AG09309 (cell line): ENCODE measurements at places on chromosomes 1 and 21.

GRCh38 chr1:93004566-93005251 is 43.4 kb upstream of the DIPK1A start:
- DNase-seq: no peak

- DNase-seq: peak; percentile 33
These were observed 10.6 kb downstream of the PTPN22 start for GRCh38 chr1:113860891-113861290.

DNA sequence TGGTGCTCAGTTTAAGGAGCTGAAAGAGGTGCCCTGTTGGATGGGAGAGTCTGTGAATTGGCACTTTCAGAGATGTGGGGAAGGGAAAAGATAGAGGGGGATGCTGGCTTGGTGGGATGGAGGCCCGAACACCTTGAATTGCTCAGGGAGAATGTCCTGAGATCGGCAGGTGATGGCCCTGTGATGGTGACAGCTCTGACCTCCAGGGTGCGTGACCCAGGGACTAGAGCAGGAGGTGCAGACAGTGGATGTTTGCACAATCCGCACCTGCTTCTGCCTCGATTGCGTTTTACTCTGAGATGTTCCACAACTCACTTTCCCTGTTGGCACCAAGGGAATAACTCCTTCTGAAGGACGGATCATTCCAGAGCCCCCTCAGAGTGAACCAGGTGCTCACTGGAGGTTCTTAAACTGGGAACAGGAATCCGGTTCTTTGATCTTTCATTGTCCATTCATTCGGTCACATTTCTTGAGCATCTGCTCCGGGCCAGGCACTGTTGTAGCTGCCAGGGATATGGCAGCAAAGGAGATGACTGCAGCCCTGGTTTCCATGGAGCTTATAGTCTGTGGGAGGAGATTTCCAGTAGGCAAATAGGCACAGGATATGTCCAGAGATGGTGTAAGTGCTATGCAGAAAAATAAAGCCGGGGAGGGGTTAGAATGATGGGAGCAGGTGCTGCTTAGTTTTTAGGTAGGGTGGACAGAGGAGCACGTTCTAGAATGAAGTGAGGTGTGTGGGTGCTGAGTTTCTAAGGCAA is 226.6 kb upstream of the TMEM51 start:
- DNase-seq: no peak

DNA sequence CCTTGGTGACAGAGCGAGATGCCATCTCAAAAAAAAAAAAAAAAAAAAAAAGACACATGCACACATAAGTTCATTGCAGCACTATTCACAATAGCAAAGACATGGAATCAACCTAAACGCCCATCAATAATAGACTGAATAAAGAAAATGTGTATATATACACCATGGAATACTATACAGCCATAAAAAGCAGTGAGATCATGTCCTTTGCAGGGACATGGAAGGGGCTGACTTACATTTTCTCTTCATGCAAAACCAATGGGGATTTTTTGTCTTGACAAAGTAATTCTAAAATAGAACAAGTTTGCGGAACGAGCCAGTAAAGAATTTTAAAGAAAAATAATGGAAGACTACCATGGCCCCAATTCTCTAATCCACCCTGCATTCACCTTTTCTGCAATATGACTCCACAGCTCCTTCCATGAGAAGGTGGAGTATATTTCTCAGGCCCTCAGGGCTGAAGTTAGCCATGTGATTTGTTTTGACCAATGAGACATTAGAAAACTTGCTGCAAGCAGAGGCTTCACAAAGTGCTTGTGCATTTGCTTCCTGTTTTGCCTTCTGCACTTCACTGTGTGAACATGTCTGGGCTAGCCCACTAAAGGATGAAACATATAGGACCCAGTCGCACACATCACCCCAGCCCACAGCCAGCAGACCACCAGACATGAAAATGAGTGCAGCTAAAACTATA is 78.8 kb upstream of the NR5A2 start:
- no peak for DNase-seq

- no peak for DNase-seq
These were observed 23.1 kb upstream of the HFM1 start for GRCh38 chr1:91427741-91428140.

- DNase-seq: no peak
These were observed 16.0 kb downstream of the RAP1GAP start for GRCh38 chr1:21652937-21653743.

DNA sequence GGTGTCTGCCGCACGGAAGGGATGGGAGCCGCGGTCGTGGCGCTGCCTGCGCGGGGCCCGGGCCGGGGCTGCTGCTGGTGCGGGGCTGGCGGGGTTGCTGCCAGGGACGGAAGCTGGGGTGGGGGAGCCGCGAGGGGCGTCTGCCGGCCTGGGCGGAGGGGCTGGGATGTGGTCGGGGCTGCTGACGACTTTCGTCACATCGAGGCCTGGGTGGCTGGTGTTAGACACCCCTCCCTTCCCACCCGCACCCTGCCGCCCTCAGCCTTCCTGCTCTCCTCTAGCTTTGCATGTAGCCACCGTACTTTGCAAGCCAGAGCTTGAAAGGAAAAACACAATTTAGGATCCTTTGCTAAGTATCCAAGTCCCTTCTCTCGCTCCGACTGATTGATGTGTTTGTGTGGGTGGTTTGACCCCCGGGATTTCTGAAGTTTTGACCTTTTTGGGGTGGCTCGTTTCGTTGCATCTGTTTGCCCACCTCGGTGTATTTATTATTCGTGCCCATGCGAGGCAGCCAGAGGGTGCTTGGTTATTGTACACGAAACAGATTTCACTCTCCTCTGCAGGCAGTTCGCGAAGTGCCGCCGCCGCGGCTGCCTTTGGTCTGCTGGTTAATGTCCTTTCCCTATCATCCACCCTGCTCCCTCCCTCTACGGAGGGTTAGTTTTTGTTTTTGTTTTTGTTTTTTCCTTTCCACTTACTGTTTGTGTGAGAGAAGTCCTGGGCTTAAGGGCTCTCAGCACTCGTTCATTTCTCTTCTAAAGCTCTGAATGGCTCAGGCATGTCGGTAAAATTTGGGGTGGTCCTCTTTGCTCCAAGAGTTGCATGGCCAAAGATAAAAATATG is 868 bp downstream of the C1orf21 start:
- DNase-seq: no peak

GRCh38 chr1:154861607-154862094 is 8.4 kb downstream of the KCNN3 start:
- no peak for DNase-seq

DNA sequence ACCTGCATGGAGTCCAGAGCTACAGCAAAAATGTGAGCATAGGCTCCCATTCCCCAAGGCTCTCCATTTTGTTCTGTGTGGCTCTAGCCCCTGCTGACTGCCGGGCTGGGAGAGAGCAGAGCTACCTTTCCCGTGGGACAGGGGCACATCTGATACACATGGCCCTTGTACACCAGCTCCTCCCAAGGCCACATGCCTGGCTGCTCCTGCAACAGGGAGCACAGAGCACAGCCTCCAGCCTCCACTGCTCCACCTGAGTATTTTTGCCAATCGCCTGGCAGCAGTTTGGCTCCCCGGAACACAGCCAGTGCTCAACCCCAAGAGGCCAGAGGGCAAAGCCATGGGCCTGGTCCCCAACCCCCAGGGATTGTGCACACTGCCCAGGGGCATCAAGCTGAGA is 146.5 kb downstream of the CHD1L start:
- DNase-seq: no peak

DNA sequence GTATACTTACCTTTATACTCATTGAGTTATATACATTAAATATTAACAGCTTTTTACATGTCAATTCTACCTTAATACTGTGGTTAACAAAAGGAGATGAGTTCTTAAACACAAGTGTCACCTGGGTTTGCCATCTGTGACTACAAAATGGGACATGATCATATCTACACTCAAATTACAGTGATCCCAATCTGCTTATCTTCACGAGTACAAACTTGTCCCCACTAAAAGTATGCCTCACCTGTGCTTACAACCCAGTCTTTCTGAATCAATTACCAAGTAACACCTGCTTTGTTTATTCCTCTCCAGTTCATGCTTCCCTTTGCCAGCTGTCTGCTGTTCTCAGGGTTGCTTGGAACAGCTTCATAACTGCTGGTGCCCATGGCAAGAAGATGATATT is 8.8 kb downstream of the CD1E start:
- DNase-seq: no peak

DNA sequence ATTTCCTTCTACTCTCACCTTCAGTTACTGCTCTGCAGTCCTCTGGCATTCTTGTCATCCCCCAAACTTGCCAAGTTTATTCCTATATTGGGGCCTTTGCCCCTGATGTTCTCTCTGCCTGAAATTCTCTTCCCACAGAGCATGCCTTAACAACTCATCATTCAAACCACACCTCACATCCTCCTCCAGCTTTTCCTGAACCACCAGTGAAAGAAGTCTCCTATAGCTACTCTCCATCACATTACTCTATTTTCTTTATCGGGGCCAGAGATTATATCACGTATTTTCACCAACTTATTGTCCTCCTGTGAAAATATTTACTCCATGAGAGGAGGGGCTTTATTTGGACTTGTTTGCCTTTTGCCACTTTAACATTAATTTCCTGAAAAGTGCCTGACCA is 32.1 kb downstream of the EXTL2 start:
- DNase-seq: peak; percentile 61

- DNase-seq: no peak
These were observed at the start of gene SGIP1 for GRCh38 chr1:66533804-66534740. Gene SGIP1 (plus strand): TSS chr1:66534153. CDS start chr1:66534359, 206 bp downstream.

DNA sequence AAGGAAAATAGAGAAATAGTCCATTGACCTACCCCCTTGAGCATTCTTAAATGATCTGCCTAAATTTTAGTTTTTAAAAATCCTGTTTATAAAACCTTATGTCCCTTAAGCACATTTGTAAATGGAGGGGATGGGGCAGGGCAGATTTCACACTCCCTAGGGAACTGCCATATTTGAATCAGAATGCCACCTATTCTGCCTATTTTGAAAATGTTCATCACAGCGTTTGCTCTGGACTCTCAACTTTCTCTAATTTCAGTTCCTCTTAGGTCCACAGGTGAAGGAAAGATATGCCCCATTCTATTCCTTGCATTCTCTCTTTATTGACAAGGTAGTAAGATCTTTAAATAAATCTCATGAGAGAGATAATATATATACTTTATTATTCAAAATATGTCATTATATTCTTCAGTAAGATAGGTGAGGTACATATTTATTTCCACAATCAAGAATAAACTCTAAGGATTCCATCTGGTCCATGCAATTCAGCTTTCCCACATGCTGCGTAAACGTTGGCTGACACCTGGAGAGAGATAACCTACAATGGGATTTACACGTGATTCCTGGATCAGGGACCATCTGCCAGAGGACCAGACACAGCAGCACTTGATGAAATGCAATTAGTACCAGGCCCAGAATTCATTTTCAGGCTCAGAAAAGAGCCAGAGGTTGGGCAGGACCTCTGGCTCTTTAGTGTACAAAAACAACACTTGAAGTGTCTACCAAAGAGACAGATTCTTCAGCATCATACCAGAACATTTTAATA is 1.2 kb upstream of the LPGAT1 start:
- no peak for DNase-seq

- no peak for DNase-seq
These were observed 189.1 kb upstream of the RNPC3 start for GRCh38 chr1:103336408-103336807.

DNA sequence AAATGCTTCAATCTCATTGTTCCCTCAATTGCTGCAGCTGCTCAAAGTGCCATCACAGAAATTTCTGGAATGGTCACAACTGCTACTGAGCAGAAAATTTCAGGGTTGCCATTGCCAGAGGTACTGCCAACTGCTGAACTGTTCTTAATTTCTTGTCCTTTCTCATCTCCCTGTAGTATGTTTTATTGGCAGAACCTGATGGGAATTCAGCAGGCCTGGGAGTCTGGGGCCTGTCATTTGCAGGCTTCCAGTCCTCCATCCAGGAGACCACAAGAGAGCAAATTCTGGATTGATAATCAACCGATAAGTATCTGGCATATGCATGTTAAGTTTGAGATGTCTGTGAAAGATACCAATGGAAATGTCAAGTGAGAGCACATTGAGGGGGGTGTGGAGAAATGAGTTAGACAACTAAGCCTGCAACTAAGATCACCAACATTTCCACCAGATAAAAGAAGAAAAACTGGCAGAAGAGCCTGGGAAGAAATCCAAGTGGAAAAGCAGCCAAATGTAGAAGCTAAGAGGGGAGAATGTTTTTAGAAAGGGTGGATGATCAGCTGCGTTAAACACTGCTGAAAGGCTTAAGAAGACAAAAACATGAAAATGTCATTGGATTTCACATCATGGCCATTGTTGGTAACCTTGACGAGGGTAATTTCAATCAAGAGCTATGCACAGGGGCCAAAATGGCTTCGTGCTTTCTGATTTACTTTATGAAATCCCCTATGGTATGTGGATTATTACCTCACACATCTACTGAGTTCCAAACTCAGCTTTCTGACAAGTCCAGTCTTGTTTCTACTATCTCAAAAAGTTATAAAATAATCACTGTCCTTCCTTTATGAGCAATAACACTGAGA is 648.1 kb downstream of the PLPP3 start:
- DNase-seq: peak; percentile 5

DNA sequence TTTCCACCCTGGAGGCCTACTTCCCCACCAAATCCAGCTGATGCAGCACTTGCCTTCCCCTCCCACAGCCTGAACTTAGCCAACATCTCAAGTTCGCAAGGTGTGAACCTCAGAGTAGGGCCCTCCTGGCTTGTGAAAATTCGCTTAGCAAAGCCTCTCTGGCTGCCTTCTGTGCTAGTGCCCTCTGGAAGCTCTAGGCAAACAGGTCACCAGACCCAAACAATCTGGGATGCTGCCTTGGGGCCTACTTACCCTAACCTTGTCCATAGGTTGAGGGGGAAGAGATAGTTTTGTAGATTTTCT is 30.3 kb upstream of the TRABD2B start:
- no peak for DNase-seq
